ENCODE measurements at places on chromosomes 16 and 17. TPM values are rescaled to one million over a fixed set of nuclear protein-coding genes. Genes with fewer than 3 reads are reported as not detected.

The KCNJ18 gene
- total RNA-seq, result not detected

The SLC35G6 gene
- total RNA-seq, result not detected

DNA sequence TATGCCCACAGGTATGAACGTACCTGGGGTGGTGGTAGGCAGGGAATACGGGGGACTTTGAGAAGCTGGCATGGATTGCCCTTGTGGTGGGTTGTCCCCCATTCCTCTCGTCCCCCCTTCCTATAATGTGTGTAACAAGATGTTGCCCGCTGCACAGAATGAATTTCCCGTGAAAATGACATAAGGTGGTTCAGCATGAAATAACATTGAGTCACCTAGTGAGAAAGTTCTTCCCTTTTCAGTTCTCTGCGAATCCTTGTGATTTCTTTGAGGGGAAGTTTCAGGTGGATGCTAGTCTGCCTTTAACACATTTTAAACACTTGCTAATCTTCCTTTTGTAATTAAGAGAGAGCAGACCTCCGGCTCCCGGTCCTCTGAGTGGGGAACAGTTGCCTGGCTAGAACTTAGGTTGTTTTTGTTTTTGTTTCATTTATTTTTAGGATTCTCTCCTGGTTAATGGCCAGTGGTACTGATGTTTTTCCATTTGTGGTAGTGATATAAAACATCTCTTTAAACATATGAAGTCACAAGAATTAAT, 58.9 kb downstream of the RAP1GAP2 start:
- DNase-seq, result no peak

DNA sequence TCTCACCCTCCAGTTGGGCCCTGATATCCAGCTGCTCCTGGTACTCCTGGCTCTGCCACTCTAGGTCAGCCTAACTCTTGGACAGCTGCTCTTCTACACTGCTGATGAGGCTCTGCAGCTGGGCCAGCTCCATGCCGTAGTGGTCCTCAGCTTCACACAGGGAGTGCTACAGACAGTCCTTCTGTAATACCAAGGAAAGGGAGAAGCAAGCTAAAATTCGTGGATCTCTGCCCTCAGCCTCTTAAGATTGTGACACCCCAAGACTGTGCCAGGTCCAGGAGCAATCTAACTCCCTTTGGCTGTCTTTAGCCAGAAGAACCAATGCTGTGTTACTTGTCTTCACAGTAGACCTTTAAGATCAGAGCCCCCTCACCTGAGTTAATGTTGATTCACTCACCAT, 7.7 kb upstream of the KRT38 start:
- DNase-seq, result no peak

DNA sequence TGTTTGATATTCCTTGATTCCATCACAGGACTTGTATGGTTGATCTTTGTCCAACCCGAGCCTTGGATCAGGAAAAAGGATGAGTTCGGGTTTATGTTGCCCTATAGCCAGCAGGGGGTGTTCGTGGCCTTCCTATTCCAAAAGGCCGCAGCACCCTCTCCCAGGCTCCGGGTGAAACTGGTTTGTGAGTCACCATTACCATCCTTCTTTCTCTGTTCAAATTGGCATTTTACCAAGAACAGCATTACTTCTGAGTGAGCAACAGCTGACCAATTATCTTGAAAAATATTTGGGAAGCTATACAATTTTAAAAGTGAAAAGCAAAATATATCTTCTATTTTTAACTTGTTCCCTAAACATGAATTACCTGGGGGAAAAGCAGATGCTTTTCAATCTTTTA, 24.3 kb upstream of the KRT20 start:
- DNase-seq, result peak; percentile 26

DNA sequence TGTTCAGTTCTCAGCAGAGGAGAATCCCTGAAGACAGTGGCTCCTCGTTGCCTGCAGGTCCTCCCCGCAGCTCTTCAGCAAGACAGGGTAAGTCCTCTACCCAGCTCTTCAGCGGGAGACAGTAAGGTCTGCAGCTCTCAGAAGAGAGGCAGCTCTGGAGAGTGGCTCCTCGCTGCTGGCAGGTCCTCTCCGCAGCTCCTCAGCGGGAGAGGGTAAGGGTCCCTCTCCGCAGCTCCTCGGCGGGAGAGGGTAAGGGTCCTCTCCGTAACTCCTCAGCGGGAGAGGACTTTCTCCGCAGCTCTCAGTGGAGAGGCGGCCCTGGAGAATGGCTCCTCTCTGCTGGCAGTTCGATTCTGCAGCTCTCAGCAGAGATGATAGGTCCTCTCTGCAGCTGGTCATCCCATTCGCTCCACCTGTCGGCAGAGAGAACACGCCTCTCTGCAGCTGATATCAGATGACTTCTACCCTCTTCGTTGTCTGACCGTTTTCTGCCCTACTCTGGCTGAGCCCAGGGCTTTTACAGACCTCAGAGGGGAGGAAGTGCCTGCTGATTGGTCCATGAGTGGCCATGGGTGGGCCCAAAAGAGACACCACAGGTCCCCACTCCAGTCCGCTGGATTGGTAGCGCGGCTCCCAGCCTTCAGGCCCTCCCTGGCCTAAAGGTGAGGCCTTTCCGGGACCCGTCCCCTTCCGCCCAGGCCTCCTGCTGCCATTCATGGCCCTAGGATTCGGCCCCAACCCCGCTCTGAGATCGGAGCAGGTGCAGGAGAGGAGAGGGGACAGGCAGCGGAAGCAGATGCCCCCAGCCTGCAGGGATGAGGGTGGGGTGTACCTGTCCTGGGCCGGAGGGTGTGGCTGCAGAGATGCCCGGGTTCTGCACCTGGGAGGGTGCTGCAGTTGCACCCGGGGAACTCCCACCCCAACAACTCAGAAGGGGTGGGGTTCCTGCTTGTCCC, 11.9 kb upstream of the SHCBP1 start:
- no peak for DNase-seq

Measured in T-helper 17 cell (primary cell).